ENCODE measurements at places on chromosomes 11 and 22.

DNA sequence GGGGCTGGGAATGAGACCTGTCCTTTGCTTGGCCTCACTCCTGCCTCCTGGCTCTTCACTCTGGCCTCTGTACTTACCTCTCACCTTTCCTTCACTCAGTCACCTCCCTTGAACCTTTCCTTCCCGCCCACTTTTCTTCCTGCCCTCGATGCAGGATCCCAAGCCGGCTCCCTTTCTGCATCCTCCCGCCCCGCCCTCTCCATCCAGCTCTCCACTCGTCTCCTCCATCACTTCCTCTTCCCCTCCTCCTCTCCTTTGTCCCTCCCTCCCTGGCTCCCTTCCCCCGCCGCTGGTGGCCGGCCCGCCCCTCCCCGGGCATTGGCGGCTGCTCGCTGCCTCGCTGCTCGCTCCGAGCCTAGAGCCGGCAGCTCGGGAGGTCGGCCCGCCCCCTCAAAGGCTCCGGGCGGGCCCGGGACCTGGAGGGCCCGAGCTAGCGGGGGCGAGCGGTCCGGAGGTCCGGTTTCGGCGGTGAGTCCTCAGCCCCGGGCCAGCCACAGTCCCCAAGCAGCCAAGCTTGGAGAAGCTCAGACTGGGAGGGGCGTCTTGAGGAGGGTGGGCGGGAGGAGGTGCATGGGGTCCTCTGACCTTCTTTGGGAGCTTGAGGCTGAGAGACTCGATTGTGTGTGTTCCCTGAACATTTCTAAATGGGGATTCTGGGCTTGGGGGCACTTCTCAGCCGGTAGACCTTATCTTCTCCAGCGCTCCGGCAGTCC lies 13.8 kb downstream of the PHLDB1 start:
- no peak for DNase-seq

DNA sequence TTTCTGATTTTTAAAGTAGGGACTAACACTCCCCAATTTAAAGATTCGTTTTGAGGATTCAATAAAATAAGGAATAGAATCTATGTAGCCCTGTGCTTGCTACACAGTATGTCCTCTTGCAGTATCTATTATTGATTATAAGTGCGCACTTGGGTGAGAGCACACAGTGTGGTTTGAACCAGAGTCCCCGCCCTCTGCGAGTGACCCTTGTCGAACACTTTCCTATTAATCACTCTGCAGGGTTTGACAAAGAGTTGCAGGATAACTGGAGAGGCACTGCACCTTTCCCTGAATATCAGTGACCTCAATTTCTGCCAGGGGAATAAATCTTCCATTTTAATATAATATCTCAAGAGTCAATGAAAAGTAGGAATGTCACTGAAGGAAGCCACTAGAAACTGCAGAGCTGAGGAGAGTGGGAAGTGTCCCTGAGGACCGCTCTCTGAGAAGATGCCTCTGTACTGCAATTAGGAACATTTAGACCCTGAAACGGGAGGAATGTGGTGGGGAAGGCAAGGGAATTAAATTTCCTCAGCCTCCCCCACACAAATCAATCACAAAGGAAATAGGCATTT lies 182.2 kb downstream of the MAML2 start:
- no peak for DNase-seq

DNA sequence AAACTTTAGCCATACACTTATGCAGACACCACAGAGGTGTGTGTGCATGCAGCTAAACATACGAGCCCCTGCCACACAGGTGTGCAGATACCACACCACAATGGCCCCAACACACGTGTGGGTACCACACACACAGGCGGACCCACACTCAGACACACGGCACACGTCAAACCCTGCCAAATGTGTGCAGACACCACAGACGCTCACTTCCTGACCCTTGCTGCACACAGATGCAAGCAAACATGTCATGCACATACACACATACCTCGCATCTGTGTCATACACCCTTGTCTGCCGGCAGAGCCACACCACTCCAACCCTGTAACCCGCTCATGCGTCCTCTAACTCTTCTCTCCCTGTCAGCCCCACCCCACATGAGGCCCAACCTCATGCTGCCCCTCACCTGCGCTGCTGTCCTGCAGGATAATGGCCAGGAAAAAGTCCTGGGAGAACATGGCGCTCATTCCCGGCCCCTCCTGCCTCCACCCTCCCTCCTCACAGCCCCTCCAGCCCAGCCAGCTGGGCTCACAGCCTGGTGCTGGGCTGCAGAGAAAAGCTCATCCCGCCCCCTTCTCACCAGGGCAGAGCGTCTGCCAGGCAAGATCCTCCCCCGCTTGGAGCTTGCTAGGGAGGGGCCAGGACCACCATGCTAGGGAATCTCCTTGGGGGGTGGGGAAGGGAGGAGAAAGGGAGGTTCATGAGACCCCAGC lies 14.2 kb downstream of the SMPD1 start:
- no peak for DNase-seq

GRCh38 chr11:2704356-2704755 lies 4.6 kb upstream of the KCNQ1OT1 start:
- DNase-seq = no peak

- DNase-seq = no peak
These were observed 126.4 kb upstream of the SYT13 start for GRCh38 chr11:45412521-45412920.

- no peak for DNase-seq
These were observed 12.7 kb downstream of the ACCS start for GRCh38 chr11:44078794-44079193.

- no peak for DNase-seq
These were observed 6.5 kb downstream of the NNMT start for GRCh38 chr11:114302663-114303062.

DNA sequence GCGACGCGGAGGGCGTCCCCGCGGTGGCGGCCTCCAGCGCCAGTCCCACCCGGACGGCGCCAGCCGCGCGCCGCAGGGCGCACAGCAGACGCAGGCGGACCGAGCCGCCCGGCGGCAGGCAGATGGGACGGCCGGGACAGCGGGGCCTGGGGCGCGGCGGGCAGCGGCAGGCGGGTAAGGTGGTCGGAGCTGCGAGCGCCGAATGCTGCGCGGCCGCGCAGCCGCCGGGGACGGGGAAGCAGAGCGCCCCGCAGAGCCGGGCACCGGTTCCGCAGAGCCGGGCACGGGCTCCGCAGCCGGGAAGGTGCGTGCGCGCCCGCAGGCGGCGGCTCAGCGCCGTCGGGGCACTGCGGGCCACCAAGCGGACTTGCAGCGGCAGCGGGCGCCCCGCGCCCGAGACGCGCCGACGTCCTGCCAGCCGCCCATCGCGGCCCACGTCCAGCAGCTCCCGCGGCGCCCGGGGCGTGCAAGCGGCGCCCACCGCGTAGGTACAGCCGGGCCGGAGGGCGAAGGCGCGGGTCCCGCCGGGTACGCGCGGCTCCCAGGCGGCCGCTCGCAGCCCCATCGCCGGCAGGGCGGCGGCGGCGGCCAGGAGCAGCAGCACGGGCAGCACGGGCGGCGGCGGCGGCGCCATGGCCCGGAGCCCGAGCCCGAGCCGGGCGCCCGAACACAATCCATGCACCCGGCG lies 739 bp downstream of the CELSR1 start:
- DNase-seq = no peak

- DNase-seq = no peak
These were observed 12.2 kb downstream of the PHLDA2 start for GRCh38 chr11:2916892-2917645.

DNA sequence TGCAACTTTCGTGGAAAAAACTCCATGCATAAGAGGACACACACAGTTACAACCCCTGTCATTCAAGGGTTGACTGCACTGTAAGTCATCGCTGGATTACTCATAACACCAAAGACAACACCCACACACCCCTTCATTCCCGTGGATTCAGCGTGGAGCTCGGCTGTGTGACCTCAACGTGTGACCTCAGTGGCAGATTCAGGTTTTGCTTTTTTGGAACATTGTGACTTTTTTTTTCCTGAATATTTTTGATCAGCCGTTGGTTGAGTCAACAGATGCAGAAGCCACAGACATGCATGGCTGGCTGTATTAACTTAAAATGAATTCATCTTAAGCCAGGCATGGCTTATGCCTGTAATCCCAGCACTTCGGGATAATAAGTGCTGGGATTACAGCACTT lies 19.7 kb upstream of the MUC5AC start:
- no peak for DNase-seq

DNA sequence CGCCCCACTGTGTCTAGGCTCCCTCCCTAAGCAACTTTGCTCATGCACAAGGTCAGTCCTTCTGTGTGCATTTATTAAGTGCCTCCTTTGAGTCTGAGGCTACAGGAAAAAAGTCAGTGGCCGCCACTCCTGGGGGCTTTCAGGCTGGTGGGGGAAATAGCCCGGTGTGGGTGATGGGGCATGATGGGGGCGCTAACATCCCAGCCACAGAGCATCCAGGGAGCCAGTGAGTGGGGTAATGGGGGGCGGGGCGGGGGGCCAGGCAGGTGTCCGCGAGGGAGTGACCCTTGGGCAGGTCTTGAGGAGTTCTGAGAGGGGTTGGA lies 9.9 kb upstream of the EHD1 start:
- no peak for DNase-seq

DNA sequence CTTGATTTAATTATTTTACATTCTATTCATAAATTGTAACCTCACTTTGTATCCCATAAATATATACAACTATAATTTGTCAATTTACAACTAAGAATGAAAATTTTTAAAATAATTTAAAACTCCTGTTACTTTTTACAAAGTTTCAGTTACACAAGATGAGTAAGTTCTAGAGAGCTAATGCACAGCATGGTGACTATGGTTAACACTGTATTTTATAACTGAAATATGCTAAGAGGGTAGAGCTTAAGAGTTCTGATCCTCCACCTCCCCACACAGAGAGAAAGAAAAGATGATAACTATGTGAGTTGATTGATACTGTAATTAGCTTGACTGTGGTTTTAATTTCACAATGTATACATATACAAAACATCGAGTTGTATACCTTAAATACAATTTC lies 412.5 kb upstream of the DDI1 start:
- DNase-seq = no peak

- no peak for DNase-seq
These were observed 4.3 kb downstream of the ZC3H12C start for GRCh38 chr11:110097459-110098012.

GRCh38 chr11:132907651-132908413 lies 624.5 kb downstream of the OPCML start:
- no peak for DNase-seq

DNA sequence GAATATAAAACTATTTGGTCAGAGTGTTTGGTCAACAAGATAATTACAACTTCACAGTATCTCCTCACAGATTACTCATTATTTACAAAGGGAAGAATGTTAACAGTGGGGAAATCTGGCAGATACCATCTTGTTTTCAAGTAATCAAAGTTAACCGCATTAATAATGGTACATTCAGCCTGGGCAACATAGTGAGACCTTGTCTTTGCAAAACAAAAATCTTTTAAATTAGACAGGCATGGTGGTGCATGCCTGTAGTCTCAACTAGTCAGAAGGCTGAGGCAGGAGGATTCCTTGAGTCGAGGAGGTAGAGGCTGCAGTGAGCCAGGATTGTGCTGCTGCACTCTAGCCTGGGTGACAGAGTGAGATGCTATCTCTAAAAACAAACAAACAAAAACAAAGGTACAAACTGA lies 78.5 kb downstream of the ACER3 start:
- no peak for DNase-seq

- no peak for DNase-seq
These were observed 5.7 kb upstream of the PLET1 start for GRCh38 chr11:112266410-112266778.

DNA sequence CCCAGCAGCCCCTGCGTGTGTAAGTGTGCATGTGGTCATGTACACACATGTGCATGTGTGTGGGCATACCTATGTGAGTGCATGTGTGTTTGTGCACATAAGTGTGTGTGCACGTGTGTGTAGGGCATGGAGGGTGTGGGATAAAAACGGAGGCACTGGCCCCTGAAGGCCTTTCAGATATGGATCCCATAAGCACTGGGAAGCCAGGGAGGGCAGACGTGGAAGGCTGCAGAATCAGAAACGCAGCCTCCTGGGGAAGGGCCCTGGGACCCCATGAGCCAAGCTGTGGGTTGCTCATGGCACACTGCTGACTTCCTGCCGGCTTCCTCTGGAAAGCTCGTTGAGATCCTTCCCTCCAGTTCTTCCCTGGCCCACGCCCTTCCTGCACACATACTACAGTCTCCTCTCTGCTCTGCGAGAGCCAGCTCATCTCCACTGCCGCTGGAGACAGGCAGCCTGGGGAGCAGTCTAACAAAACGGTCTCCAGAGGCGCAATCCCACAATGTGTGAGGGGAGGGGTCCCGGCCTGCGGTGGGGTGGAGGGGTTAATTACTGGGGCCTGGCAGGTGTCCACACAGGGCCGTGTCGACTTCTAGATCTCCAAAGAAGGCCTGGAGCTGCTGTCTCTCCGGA lies 435.2 kb upstream of the B3GAT1 start:
- DNase-seq = no peak

DNA sequence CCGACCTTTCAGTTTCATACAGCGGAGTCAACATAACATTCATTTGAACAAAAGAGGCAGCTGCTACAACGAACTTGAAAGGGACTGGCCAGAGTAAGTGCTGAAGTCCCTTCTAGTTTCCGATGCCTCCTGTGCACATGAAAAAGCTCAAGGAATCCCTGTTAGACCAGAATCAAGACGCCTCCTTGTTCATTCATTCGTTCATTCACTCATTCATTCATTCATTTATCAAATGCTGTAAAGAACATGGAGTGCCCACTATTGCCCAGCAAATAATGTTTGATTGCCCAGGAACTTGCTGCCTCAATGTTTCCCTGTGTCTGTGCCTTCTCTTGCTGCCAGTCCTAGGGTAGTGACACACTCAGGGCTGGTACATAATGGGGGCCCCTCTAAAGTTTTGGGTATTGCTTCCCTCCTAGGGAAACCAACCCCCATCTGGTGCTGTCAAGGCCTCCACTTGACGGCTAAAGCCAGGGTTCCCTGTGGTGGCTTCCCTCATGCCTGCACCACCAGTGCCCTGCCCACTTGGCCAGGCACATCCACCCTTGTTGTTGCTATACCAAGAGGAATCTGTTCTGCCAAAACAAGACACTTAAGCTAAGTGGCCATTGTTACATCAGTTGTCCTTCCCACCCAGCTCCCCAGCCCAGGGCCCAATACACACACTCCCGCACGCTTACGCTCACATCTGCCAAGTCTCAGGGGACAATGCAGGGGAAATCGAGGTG lies 3.8 kb downstream of the TMPRSS13 start:
- DNase-seq = no peak

- no peak for DNase-seq
These were observed 60.6 kb downstream of the NXPE2 start for GRCh38 chr11:114738954-114739353.

- no peak for DNase-seq
These were observed at the start of gene OR9I1 for GRCh38 chr11:58125469-58125868. Gene OR9I1 (minus strand): TSS chr11:58125530. CDS start chr11:58119444, 6,086 bp downstream.

DNA sequence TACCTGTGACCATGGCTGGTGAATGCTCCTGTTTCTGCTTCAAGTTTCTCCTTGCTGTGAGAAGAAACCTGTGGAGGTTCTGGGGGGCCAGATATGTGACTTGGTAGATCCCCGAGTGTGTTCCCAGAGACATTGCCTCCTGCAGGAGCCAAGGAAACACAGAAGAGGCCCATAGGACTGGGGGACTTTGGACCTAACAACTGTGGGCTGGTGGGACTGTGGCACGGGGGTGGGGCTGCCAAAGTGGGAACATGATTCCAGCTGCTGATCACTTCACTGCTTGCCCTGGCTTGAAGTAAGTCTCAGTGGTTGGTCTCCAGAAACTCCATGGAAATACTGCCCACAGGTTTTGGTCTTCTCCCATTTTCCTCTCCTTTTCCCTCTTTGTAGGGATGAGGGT lies 4.1 kb upstream of the NR1H3 start:
- no peak for DNase-seq
